ENCODE measurements at places on chromosomes 13 and 19.

- DNase-seq, result peak; percentile 43
Measured at GRCh38 chr13:32530841-32531253, 7.7 kb downstream of the N4BP2L2 start.

- no peak for DNase-seq
Measured at GRCh38 chr13:47846886-47847285, 154.2 kb downstream of the SUCLA2 start.

- DNase-seq, result no peak
Measured at GRCh38 chr13:111644750-111645149, 324.3 kb downstream of the TEX29 start.

DNA sequence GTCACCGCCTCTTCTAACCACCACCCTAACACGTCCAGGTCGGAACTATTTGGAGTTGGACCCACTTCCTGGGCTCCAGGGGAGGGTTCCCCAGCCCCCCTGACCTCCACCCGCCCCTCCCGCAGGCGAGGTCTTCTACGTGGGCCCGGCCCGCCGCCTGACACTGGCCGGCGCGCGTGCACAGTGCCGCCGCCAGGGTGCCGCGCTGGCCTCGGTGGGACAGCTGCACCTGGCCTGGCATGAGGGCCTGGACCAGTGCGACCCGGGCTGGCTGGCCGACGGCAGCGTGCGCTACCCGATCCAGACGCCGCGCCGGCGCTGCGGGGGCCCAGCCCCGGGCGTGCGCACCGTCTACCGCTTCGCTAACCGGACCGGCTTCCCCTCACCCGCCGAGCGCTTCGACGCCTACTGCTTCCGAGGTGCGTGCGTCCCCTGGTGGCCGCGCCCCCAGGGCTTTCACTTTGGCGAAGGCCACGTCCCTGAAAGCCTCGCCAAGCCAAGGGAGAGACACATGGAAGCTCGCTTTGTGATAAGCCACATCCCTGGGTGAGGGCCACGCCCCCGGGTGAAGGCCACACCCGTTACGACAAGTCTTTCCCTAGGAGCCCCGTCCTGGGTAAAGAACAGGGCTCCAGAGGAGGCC, 13.2 kb downstream of the NCAN start:
- peak; percentile 73 for DNase-seq

GRCh38 chr19:5684694-5685430, 4.0 kb downstream of the HSD11B1L start:
- DNase-seq, result no peak

- no peak for DNase-seq
Measured at GRCh38 chr13:90898811-90899210, 448.7 kb upstream of the MIR17HG start.

DNA sequence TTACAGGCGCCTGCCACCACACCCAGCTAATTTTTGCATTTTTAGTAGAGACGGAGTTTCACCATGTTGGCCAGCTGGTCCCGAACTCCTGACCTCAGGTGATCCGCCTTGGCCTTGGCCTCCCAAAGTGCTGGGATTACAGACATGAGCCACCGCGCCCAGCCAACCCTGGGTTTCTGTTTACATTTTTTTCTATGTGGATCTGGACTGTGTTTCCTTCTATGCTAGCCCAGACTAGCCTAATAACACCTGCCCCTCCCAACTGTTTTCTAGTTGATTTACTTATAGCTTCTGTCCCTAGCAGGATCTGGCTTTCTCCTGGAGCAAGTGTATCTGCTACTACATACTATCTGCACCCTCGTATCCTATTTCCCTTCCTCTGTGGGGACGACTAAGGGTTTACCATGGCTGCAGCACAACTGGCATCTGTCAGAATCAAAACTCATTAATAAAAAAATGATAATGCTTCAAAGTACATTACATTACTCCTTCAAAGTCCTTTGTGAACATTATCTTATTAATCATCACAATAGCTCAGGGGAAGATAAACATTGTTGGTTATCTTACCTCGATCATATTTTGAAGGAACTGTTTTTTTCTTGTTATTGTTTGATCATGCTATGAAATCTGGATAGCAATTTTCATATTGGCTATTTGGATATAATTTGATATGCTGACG, 228.3 kb downstream of the KLF5 start:
- no peak for DNase-seq

- no peak for DNase-seq
Measured at GRCh38 chr13:48654511-48654910, 782 bp downstream of the CYSLTR2 start.

DNA sequence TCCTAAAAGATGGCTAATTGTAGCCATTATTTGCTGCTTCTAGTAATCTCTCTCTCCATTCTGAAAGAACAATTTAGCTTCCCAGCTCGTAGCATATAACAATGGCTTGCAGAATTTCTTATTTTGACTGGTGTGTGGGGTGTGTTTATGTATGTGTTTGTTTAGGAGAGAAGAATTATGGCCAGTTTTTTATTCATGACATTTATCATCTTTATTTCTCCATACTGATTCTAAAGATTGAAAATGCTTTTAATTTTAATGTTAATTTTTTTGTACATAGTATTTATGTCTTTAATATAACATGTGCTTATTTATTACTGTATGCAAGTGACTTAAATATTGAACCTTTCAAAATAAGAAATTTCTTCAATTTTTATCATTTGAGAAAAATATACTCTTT, 115.8 kb upstream of the TMTC4 start:
- DNase-seq, result no peak

- no peak for DNase-seq
Measured at GRCh38 chr19:49773663-49774350, 7.0 kb downstream of the AP2A1 start.

- no peak for DNase-seq
Measured at GRCh38 chr19:3190921-3191805, 5.4 kb downstream of the NCLN start.

DNA sequence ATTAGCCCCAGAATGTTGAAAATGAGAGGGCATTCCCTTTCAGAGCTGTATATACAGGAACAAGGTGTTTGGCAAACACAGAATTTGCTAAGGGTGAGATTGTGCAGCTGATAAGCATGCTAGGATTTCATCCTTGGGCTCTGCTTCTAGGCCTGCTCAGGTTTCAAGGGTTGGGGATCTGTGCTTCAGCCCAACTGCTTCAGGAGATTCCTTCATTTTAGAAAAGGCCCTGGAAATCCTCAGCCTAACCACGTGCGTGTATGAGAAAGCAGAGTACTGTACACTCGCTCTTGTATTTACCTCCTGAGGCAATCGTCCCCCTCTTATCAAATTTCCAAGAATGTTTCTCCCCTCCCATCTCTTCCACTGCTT, 291.6 kb upstream of the ARGLU1 start:
- no peak for DNase-seq

DNA sequence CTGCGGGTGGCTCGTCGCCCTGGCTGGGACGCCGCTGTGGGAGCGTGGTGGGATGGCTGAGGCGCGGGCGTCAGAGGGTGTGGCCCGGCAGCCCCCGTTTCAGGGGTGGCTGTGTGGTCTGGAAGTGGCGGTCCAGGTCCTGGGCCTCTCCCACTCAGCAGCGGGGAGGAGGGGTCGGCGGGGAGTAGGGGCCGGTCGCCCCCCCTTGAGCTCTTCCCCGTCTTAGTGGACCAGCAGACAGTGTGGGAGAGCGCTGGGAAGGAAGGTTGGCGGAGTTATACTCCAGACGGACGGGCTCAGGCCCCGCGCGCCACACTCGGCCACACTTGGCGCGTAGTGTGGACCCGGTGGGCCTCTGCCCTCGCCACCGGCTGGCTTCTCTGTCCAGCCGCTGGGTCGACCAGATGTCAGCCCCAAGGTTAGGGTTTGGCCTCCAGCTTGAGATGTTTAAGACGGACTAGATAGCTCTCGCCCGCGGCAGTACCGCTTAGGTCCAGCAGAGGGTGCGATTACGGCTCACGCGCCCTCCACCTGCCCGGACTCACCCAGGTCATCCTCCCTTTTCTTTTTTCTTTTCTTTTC, 21.7 kb upstream of the ZNF429 start:
- DNase-seq, result peak; percentile 56

DNA sequence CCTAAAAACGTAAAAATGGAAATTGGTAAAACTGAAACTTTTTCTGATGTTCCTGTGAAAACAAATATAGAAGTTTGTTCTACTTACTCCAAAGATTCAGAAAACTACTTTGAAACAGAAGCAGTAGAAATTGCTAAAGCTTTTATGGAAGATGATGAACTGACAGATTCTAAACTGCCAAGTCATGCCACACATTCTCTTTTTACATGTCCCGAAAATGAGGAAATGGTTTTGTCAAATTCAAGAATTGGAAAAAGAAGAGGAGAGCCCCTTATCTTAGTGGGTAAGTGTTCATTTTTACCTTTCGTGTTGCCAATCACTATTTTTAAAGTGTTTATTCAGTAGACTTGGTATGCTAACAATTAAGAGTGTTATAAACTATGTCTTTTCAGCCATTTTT, 25.6 kb downstream of the BRCA2 start:
- DNase-seq, result no peak

- peak; percentile 15 for DNase-seq
Measured at GRCh38 chr19:43625918-43626579, 6.6 kb upstream of the ZNF428 start.

DNA sequence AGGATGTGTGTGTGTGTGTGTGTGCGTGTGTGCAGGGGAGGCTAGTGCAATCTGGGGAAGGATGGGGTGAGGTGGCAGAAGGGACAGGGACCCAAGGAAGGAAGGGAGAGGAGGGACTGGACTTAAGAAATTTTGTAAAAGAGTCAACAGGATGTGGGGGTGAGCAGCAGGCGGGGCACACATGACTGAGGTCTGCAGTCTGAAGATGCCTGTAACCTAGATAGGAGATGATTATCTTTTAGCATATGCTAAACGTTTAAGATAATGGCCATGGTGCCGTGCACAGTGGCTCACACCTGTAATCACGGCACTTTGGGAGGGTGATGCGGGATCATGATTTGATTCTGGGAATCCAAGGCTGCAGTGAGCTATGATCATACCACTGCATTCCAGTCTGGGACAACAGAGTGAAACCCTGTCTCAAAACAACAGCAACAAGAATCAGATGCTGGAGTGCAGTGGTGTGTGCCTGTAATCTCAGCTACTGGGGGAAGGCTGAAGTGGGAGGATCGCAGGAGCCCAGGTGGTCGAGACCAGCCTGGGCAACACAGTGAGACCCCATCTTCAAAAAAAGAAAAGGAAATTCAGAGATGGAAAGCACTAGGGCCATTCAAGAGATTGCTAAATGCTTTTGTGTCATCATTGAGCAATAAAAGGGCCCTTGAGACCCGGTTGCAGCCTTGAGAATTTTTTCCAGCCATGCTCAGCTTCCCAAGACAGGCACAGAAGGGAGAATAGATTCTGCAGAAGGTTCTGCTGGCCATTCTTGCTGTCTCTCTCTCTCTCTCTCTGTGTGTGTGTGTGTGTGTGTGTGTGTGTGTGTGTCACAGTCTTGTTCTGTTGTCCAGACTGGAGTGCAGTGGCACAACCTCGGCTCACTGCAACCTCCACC, 3.8 kb upstream of the ZNF414 start:
- DNase-seq, result peak; percentile 45

- peak; percentile 94 for DNase-seq
Measured at GRCh38 chr19:57410877-57411671, at the start of gene ZNF17. Gene ZNF17, plus strand, starts transcription at chr19:57411161. Its CDS starts 2,455 bp downstream, at chr19:57413616.

- DNase-seq, result no peak
Measured at GRCh38 chr19:40707615-40708014, 9.1 kb downstream of the COQ8B start.

DNA sequence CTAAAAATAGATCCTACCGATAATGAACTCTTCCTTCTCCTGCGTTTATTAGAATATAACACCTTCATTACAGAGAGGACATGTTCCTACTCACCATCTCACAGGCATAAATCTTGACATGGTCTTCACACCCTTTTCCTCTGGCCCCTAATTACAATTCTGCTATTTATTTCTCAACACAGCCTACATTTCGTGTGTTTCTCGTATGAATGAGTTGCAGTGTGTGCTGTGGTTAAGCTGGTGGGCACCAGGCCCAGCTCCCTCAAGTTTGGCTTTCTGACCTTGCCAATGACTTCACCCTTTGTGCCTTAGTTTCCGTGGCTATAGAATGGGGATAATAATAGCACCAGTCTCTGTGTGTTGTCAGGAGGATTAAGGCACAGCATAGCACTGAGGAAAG, 12.3 kb upstream of the KATNAL1 start:
- no peak for DNase-seq

DNA sequence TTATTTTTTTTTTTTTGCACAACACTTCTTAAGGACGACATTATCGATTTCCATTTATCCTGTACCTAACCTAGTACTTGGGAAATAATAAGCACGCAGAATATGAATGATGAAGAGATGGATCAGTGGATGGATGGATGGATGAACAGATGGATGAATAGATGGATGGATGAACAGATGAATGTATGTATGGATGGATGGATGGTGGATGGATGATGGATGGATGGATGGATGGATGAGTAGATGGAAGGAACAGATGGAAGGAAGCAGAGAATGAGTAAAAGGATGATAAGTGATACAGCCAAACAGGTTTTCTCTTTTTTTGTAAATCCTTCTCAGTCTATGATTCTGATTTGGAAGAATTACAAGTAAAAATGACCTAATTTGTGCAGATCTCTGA, 166.9 kb downstream of the COL4A1 start:
- DNase-seq, result no peak

- no peak for DNase-seq
Measured at GRCh38 chr19:58549664-58550361, 5.1 kb downstream of the CHMP2A start.

GRCh38 chr13:20728579-20729311, 25.2 kb downstream of the IL17D start:
- DNase-seq, result no peak

- DNase-seq, result peak; percentile 75
Measured at GRCh38 chr19:46542428-46543230, 47.0 kb upstream of the PNMA8B start.

Data from activated CD4-positive, alpha-beta T cell treated with anti-CD3 and anti-CD28 coated beads, Interleukin-2, amount 50 U/mL, for 16 hours (primary cell).